ENCODE measurements at places on chromosomes 6 and 20.

- DNase-seq = peak; percentile 13
Measured at GRCh38 chr6:89145956-89146717, at the start of gene PM20D2. TSS of gene PM20D2 (plus strand) at chr6:89146055. CDS start at chr6:89146145, 90 bp downstream.

GRCh38 chr20:21129861-21130260, 4.0 kb downstream of the KIZ start:
- no peak for DNase-seq

DNA sequence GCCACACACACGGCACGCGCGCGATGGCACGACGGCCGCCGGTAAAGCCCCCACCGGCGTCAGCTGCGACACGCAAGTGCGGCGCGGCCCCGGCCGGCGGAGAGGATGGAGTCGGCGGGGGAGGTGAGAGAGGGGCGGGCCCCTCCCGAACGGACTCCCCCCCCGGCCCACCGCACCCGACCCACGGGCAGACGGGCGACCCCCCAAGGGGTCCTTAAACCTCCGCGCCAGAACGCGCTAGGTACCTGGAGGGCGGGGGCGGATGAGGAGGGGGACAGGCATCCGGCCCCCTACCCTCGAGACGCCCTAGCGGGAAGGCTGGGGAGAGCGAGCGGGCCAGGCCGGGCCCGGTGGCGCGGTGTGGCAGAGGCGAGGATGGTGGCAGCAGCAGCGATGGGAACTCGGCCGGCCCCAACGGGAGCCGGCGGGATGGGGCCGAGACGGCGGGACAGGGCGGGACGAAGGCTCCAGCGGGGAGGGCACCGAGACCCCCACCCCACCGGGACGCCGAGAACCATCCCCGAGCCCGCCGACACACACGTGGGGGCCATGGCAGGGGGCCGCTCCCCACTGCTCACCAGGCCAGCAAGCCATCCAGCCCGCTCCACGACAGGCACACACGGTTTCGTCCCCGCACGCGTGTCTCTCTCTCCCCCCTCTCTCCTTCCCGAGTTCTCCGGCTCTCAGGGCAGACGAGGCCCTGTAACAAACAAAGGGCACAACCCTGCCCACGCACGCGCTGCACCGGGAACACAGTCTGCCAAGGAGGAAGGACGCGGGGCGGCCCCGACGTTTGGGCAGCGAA, 1515.4 kb upstream of the DEFB115 start:
- no peak for DNase-seq

DNA sequence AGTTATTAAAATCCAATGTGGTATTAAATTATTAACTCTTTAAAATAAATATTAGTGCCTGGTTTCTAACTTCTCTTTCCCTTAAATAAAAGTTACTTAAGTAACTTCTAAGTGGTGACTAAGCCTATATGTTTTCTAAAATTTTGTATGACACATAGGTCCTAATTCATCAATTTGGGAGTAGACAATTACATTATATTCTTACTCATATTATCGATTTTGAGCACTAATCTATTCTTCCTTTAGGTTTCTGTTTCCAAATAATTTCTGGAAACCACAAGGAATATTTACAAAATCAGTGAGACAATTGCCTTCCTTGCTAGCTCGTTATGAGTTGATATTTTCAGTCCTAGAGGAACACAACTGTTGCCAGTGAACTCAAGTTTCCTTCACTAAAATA, 28.3 kb upstream of the TXLNB start:
- DNase-seq = no peak

- no peak for DNase-seq
Measured at GRCh38 chr20:9590189-9590588, 75.8 kb downstream of the LAMP5 start.

- no peak for DNase-seq
Measured at GRCh38 chr20:18360635-18361034, 72.3 kb downstream of the ZNF133 start.

DNA sequence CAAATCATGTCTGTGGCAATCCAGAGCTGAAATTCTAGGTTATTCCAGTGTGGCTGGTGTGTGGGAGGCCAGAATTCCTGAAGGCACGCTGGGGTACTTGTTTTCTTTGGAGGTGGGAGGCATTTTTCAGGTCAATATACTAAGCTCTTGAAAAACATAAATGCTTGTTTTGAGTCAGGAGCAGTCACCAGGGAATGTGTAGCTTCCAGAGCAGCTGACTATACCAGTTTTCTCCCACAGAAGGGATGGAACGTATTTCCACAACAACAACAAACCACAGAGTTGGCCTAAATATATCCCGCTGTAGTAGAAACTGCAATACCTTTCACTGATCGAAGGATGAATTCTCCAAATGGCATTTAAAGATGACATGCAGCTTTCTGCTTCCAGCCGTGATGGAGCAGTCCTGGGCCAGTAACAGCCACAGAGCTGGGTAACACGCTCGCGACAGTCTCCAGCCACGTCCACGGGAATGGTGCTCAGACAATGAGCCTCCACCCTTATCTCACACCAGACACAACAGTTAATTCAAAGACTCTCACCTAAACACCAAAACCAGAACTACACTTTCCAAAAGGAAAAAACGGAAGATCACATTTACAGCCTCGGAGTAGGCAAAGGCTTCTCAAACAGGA, 23.2 kb downstream of the CHRNA4 start:
- no peak for DNase-seq

- DNase-seq = no peak
Measured at GRCh38 chr6:167409079-167409478, 84.2 kb downstream of the TTLL2 start.

DNA sequence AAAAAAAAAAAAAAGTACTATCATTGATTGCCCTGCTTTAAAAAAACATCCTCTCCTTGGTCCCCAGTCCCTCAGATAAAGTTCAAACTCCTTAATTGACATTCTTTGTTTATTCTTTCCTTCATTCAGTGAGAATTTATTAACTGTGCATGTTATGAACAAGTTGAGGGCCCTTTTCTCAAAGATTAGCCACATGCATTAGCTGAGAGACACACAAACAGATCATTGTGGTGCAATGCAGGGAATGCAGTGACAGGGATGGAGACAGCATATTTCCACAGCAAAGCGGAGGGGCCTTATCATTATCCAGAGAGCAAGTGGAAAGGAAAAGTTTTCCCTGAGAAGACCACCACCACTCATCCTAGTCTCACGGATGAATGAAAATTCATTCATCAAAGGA, 21.9 kb upstream of the IPCEF1 start:
- DNase-seq = no peak

- DNase-seq = no peak
Measured at GRCh38 chr6:163375361-163375760, 39.2 kb upstream of the QKI start.

DNA sequence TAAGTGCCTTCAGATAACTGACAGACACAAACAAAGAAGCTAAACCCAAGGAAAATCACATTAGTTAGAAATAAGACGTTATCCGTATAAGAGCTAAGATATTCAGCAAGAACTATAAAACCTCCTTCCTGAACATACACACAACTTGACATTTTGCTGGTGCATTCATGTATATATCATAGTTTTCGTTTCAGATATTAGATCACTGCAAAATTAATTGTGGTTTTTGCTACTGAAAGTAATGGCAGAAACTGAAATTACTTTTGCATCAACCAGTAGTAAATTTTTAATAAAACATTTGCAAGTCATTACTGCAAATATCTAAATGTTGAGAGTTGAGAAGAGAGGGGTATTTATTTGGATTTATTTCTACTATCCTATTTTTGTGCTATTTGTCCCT, 26.1 kb upstream of the KCNQ5 start:
- DNase-seq = no peak

DNA sequence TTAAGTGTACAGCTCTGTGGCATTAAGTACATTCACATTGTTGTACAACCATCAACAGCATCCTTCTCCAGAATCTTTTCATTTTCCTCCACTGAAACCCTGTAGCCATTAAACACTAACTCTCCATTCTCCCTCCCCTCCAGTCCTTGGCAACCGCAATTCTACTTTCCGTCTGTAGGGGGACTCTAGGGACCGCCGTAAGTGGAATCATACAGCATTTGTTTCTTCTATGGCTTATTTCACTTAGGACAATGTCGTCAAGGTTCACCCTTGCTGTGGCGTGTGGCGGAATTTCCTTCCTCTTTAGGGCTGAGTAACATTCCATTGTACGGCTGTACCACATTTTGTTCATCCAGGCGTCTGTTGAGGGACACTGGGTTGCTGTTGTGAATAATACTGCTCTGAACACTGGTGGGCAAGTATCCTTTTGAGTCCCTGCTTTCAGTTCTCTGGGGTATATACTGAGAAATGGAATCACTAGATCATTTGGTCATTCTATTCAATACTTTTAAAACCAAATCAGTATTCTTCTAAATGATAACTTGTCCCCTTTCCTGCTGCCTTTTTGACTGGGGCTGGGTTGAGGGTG, 50.7 kb downstream of the PPP1R3G start:
- DNase-seq = no peak

DNA sequence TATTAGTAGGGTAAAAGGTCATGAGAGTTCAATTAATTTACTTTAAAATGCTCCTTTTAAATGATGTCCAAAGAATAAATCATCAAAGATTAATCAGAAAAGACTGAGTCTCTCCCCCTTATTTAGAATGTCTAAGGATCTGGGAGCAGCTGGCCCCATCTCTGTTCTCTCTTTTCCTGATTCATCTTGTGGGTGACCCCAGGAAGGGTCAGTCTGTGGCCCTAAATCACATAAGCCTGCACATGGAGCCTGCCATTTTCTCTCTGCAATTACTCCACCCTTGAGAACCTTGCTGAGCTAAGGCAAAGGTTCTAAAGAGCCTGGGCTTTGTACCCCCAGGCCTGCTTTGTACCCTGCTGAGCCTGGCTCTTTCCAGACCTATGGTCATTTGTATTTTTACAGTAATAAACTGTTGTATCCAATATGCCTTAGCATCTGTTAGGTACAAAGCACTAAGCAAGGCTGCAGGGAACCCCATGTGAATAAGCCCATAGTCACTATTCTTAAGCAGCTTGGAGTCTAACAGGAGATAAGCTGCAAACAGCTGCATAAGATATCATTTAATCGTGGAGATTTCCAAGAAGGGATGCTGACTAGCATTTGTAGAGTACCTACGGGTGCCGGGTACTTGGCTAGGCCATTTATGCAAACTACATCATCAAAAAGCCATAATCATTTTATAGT, 431.0 kb upstream of the MARCKS start:
- DNase-seq = no peak

DNA sequence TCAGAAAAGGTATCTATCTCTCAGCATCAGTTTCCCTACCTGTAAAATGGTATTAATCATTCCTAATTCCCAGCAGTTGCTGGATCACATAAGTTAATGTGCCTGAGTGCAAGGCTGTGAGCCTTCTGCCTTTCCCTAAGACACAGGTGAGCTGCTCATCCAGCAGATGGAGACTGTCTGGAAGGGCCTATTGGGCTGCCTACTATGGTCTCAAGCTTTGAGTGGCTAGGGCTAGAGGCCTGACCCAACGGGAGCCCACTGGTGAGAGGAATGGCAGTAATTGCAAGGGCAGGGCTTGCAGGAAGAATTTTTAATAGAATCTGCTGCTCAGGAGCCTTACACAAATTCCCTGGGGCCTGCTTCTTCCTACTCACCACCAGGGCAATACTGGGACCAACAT, 4.3 kb downstream of the KHDC1 start:
- no peak for DNase-seq

DNA sequence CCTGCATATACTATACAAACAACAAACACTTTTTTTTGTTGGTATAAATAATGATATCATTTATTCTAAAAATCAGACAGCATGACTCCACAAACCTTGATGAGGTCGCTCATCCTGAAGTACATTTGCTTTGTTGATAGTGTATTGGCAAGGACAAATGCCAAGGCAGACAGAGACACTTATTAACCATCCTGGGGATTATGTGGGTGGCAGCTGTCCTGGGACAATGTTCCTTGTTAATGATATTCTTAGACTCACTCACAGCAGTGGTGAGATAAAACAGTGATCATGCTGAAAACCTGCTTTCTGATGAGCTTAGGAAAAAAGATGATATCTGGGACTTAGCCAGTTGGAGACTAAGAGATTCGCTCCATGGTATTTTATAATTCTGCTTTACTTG, 85.4 kb upstream of the OGFRL1 start:
- no peak for DNase-seq
